Stimulated activated CD8-positive, alpha-beta memory T cell treated with anti-CD3 and anti-CD28 coated beads, Interleukin-2, amount 100 ng/mL, for 48 hours (primary cell): ENCODE measurements at places on chromosomes 1 and 21.

DNA sequence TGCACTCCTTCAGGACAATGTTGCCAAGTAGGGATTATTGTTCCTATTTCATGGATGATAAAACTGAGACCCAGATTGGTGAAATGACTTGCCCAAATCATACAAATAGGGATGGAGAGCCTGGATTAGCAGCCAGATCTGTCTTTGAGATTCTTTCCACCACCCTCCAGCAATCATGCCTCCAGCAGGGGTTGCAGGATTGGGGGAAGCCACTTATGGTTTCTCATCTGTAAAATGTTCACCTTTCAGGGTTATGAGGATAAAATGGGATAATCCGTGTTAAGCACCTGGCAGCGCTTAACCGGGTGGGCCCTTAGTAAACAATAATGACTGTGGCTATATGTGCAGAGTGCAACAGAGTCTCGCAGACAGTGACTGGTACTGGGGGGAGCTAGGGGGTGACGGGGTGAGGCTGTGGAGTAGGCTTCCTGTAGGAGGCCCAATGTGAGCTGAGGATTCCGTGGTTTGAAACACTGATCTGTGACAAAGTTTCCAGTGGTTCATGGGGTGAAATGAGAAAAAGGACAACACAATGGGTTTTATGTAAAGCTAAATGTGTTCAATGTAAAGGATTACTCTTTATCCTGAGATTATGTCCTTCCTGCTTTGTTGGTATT, 33.7 kb upstream of the FOXO6 start:
- DNase-seq: no peak

DNA sequence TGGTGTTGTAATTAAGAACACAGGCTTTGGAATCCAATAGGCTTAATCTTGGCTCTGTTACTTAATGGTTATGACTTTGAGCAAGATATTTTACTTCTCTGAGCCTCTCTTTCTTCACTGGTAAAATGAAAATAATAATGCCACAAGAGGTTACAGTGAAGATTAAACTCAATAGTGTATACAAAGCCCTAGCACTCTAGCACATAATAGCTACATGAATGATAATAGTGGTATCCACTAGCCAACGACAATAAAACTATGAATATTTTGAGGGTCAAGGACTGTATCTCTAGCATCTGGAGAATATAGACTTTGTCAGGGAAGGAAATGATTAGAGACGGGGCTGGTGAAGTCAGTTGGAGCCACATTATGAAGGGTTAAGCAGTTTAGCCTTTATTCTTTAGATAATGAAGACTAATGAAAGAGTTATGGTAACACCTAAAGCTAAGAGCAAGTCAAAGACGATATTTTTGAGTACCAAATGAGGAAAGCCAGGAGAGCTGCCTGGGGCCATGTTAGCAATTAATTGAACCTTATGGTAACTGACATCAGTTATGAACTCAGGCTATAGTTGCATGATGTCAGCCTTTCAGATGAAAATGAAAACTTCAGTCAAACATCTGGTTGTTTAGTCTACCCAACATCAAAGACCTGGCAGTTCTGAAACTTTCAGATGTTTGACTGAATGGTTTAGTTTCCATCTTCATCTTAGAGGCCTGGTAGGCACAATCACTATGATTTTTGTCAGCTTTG, 32.8 kb upstream of the RNF11 start:
- DNase-seq: no peak

DNA sequence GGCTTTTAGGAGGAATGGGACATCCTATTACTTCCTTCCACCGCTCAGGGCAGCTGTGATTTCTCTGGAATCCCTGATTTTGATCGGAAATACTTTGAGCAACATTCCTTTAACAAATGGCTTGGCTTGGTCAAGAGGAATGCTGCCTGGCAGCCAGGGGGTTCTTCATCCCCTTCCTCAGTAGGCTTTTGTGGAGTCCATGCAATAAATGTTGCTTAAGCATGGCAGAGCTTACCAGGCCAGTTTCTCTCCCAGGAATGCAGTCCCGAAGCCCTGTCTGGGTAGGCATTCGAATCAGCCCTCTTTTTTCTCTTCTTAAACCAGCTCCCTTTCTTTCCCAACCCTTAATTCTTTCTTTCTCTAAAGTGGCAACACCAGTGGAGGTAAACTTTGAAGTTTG, 177.1 kb upstream of the KIAA0040 start:
- DNase-seq: no peak

GRCh38 chr1:203768256-203768655, 3.3 kb downstream of the LAX1 start:
- no peak for DNase-seq

- DNase-seq: no peak
Observed at GRCh38 chr1:236515443-236515958, 8.3 kb upstream of the LGALS8 start.

DNA sequence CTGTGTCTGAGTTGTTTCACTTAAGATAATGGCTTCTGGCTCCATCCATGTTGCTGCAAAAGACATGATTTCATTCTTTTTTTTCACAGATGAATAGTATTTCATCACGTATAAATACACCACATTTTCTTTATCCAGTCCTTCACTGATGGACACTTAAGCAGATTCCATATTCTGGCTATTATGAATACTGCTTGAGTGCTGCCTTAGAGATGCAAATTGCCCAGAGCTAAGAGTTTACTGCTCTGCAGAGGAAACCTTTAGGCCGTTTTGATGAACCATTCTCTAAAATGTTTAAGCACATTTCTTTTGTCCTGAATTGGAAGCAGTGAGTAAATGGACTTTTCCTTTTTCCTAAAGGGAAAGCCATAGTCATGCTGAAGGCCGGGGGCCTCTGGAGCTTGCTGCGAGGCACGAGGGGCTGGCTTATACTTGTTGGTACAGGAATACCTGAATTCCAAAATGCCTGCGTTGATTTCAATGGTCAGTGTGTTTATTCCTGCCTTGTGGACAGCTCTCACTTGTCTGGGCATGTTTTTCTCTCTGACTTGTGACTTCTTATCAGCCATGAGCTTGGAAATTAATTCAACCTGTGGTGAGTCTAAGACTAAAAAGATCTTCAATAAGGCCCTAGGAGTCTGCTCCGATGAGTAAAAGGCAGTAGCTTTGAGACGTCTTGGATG, 201.0 kb upstream of the MAP1LC3C start:
- no peak for DNase-seq
